ENCODE measurements at places on chromosomes 4 and X.

DNA sequence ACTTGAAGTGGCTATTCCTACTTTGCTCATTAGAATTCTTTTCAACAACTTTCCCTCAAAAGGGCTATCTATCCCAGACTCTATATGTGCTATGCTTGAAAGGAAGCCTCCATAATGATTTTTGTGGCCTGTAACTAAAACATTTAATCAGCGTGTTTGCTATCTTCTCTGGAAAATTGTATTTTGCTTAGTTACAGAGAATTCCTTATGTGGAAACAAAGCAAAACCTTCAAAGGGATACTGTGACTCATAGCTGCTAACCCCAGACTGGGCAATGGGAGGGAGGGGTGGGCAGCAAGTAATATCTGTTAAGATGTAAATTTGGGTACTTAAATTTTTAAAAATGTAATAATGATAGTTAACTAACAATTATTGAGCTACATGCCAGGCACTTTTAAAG, 3.7 kb downstream of the SLC25A14 start:
- H3K36me3 ChIP-seq, result no peaks in the 10 kb centered on the region
- H3K27ac ChIP-seq, result no peak overlapping the region
- no peak overlapping the region for H3K4me3 ChIP-seq

DNA sequence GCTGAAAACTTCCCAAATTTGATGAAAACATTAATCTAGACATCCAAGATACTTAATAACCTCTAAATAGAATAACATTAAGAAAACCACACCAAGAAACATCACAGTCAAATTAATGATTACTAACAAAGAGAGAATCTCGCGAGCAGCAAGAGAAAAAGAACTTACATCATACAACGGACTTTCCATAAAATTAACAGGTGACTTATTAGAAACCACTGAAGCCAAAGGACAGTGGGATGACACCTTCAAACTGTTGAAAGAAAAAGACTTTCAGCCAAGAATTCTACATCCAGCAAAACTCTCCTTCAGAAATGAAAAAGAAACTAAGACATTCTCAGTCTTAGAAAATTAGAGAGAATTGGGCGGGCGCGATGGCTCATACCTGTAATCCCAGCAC, 232.0 kb downstream of the SNCA start:
- no peak overlapping the region for H3K4me3 ChIP-seq
- H3K36me3 ChIP-seq, result no peaks in the 10 kb centered on the region
- no peak overlapping the region for H3K27ac ChIP-seq
- peaks cover 5% of the 10 kb centered on the region for H3K27me3 ChIP-seq

DNA sequence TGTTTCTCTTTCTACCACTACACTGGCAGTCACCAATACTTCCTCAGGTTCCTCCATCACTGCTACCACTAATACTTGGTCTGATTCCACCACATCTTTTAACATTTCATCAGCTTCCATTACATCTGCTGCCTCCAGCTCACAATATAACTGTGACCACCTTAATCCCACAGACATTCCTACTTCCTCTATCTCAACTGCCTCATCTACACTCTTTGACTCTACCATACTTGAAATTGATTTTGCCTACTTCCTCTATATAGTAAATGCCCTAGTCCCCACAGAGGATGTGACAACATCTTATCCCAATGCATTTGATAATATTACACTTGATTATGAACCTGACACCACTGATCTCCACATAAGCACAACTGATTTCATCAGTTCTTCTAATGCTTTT, 29.0 kb downstream of the OPRPN start:
- no peaks in the 10 kb centered on the region for H3K27me3 ChIP-seq
- H3K4me1 ChIP-seq, result no peaks in the 10 kb centered on the region
- no peak overlapping the region for H3K4me3 ChIP-seq

DNA sequence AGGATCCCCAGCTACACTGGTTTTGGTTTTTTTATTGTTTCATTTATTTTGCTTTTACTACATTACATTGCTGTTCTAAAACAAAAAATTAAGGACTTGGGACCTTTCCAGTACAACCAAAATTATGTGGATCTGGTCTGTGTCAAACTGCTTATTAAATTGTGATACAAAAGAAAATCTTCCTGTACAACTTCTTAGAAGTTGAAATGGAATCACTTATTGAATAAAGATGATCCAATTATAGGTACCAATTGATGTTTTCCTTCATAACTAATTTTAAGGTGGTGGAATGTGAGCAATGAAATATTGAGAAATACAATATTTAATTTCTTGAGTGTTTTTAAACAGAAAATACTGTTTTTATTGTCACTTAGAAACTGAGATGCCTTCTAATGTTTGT, 67.3 kb downstream of the C4orf46 start:
- no peaks in the 10 kb centered on the region for H3K36me3 ChIP-seq
- H3K27ac ChIP-seq, result no peak overlapping the region
- H3K27me3 ChIP-seq, result no peaks in the 10 kb centered on the region
- no peak for DNase-seq
- no peak overlapping the region for H3K4me3 ChIP-seq

GRCh38 chrX:9207142-9207541, 173.2 kb upstream of the FAM9B start:
- H3K4me1 ChIP-seq, result no peaks in the 10 kb centered on the region
- H3K4me3 ChIP-seq, result no peak overlapping the region
- no peak for DNase-seq
- no peak overlapping the region for H3K27ac ChIP-seq
